ENCODE measurements at places on chromosomes 13 and 19.

DNA sequence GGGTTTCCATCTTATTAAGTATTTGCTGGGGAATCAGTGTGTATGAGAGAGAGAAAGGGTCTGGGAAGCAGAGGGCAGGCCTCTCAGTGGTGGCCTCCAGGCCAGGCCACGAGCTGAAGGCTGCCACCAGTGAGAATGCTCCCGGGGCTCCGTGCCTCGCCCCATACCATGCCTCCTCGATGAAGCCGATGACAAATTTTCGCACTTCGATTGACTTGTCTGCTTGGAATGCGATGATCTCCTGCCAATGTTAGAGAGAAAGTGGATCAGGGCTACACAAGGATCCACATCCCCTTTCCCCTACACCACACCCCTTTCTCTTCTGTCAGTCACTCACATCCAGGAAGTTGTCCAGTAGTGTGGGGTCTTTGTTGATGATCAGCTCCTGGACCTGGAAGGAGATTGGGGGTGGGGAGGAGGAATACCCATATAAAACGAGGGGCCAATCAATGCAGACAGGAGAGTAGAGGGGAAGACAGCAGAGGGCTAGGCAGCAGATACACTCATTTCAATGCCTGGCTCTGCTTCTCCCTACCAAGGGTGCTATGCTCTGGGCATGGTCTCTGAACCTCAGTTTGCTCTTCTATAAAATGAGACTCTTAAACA, 10.7 kb downstream of the SYMPK start:
- DNase-seq: no peak

DNA sequence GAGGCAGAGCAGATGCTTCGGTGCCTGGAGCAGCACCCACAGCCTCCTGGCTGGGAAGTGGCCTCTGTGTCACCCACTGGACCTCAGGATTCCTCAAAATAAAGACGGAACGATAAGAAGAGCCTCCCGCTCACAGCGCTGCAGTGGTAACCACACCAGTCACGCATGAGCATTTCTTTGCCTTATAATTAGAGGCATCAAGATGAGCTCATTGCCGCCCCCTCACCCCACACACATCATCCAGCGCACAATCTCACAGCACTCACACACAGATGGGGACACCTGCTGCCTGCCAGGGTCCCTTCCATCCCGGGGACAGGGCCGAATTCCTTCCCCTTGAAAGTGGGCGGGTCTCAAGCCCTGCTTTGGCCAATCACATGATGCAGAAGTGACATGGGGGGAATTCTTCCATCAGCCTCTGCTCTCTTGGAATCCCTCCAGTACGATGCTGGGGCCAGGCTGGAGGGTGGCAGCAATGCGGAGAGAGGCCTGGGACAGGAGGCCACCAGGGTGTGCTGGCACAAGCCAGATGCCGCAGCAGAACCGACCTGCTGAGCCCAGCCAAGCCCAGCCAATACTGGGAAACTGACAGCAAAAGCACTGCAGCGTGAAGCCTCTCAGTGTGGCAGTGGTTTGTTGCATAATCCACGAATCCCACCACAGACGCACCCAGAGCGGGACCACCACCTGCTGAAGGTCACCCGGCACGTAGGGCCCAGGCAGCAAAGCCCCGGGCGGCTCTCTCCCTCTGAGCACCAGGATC, 16.0 kb downstream of the PIP5K1C start:
- no peak for DNase-seq

DNA sequence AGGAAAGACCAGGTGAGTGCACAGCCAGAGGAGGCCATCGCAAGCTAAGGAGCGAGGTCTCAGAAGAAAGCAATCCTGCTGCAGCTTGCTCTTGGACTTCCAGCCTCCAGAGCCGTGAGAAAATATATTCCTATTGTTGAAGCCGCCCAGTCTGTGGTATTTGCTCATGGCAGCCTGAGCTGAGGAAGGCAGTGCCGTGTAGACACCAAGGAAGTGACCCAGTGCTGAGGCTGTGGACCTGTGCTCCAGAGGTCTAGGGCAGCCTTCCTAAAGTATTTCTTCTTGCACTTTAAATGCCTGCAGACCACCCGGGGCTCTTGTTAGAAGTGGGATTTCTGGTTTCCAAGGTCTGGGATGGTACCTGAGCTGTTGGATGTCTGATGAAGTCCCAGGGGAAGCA, 158.5 kb upstream of the KL start:
- no peak for DNase-seq

- no peak for DNase-seq
Observed at GRCh38 chr19:1606138-1606651, 933 bp upstream of the UQCR11 start.

DNA sequence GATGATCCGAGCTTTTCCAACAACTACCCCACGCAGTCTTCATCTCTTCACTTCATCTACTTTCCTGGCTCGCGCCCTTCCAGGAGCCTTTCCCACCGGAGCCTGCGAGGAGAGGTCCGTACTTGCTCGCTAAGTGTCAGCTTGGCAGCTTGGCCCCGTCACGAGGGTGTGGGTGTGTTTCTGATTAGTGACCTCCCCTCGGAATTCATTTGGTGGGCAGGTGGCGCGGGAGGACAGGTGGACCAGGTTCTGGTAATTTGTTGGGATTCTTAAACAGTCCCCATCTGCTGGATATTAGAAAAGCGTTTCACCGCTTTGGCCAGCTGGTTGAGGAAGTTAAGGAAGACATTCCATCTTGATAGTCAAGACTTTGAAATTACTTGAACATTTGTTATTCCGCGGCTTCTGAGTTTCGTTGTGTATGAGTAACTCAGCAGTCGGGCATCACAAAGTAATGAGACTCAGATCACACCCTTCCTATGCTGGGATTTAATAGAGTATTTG, 515 bp downstream of the UFM1 start:
- peak; percentile 51 for DNase-seq

DNA sequence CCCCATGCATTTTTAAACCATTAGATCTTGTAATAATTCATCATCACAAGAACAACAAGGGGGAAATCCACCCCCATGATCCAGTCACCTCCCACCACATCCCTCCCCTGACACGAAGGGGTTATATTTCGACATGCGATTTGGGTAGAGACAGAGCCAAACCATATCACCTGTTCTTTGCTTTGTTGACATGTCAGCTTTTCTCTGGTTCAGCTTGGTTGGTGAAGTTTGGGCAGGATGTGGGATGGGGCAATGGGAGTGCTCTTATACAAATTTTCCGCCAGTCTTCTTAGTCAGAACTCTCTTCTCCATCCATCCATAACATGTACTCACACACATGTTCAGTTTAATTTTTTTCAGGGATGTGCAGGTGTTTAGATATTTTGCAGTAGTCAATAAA, 12.9 kb downstream of the TPP2 start:
- DNase-seq: no peak

DNA sequence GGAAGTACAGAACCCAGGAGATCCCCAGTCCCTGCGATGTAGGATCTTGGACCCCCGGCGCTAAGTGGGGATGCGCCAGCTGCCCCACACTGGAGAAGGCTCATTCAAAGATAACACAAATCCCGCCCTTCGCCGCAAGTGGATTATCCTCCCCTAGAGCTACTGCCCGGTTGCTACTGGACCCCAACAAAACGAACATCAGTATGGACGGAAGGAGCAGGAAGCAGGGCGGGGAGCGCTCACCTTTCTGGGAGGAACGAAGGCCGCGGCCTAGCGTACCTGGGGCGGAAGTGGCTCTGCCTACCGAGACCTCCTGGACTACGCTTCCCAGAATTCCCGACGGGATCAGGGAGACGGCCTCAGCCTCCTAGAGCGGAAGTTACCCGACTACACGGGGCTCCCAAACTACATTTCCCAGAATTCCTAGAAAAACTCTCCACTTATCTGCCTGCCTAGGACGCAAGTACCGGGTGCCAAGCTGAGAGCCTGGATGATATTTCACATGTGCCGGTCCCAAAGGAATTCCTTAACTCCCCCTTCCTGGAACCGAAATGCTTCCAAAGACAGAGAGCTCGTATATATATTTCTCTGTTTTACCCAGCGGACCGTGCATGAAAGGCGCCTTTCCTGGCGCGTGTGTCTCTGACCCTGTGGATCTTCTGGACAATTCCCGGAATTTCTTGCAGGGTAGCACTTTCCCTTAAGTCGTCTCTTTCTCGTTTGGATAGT, at the start of gene ZNF112:
Gene ZNF112 (minus strand): TSS at position 298 of the 729 bp plus-strand sequence. CDS start 16,141 bp downstream, outside the sequence.
- DNase-seq: peak; percentile 76

GRCh38 chr19:42471554-42472249, 29.0 kb upstream of the CXCL17 start:
- no peak for DNase-seq

GRCh38 chr13:40999416-40999815, 19.7 kb downstream of the ELF1 start:
- DNase-seq: no peak

GRCh38 chr13:30857018-30857417, 49.1 kb upstream of the MEDAG start:
- DNase-seq: no peak

DNA sequence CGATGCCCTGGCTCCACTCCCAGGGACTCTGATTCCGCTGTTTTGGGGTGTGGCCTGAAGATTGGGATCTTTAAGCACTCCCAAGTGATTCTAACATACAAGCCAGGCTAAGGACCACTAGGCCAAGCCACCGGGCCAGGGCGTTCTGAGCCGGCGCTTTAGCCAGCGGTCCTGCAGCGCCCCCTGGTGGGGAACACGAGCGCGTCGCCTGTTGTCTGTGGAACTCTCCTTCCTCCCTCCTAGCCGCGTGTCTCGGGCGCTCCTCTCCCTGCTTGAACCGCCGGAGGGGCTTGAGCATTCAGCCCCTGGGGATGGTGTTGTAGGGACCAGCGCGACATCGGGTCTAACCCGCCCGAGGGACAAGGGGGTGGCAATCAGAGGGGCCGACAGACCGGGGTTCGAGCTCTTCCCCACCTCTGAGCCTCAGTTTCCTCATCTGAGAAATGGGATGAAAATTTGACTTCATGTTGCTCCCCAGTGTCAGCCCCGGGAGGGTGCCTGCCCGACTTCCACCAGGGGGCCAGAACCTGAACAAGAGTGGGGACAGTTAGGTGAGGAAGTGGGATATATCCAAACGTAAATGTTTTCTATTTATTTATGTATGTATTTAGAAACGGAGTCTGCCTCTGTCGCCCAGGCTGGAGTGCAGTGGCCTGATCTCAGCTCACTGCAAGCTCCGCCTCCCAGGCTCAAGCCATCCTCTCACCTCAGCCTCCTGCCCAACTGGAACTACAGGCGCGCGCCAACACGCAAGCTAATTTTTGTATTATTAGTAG, 18.0 kb upstream of the PNMA8B start:
- peak; percentile 97 for DNase-seq

- no peak for DNase-seq
Observed at GRCh38 chr13:112233716-112234115, 142.4 kb upstream of the SPACA7 start.

GRCh38 chr19:16235811-16236652, 38.3 kb downstream of the AP1M1 start:
- no peak for DNase-seq

DNA sequence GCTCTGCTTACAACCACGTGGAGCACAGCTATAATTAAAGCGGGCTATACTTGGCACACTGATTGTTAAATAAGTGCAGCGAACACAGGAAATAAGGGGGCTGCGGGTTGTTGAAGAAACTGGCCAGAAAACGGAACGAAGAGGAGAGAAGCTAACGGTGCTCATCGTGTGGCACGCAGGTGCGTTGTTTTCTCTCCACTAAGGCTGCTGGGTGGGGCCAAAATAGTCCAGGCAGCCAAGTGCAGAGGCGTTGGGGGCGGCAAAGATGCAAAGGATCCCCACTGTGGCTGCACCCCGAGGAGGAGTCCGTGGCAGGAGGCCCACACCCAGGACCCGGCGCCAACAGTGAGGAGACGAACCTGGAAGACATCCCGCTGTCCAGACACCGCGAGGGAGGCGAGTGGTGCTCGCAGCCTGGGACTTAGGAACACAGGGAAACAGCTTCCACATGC, 8.1 kb upstream of the ARL11 start:
- DNase-seq: no peak

DNA sequence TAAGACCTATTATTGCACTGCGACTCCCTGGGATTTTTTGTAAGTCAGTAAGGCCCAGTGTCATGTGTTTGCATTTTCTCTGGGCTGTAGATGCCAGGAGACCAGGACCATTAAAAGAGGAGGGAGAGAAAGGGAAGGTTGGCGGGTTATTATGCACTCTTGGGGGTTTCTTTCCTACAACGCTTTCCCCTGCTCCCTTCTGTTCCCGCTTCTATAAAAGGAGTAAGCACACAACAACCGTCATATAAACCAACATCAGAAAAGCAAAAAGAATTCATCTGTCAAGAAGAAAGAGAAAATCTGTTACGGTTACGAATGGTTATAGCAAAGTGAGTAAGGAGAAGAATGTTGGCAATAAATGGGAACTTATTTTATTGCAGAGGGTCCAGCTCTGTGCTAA, 541.8 kb downstream of the IRS2 start:
- DNase-seq: no peak

GRCh38 chr19:13935765-13936510, 2.3 kb downstream of the PODNL1 start:
- DNase-seq: peak; percentile 58

- DNase-seq: no peak
Observed at GRCh38 chr13:19173752-19174151, 7.9 kb downstream of the TUBA3C start.

DNA sequence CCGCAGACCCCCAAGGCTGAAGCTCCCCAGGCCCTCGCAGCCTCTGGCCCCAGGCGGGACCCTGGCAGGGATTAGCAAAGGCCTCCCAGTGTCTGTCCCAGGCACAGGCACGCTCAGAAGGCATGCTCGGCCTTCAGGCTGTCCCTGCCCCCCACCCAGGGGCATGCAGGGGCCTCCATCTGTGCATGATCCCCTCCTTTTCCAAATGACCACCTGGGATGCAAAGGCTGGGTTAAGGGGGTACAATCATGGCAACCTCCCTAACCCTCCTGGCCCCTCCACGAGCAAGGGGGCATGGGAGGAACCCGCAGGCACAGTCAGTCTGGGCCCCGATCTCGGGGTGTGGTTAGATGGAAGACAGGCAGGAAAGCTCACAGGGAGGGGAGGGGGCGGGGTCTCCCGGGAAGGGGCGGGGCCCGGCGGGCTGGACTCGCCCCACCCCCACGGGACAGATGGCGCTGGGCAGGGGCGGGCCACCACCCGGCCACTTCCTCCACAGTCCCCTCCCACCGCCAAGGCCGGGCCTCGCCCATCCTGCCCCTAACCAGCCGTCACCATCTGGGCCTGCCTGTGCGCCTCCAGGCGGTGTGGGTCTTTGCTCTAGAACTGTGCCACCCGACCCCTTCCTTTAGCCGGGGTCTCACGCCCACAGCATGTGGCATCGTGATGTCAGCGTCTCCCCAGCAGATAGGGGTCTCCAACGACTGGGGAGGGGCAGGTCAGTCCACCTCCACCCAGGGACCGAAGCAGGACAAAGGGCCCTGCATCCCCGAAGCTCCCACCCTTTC, 7.0 kb upstream of the REXO1 start:
- peak; percentile 87 for DNase-seq
